ENCODE measurements at places on chromosomes 16 and 17. TPM values are rescaled to one million over a fixed set of nuclear protein-coding genes. Genes with fewer than 3 reads are reported as not detected.

- no peak for DNase-seq
These were observed 38.9 kb upstream of the CSNK2A2 start for GRCh38 chr16:58236831-58237230.

DNA sequence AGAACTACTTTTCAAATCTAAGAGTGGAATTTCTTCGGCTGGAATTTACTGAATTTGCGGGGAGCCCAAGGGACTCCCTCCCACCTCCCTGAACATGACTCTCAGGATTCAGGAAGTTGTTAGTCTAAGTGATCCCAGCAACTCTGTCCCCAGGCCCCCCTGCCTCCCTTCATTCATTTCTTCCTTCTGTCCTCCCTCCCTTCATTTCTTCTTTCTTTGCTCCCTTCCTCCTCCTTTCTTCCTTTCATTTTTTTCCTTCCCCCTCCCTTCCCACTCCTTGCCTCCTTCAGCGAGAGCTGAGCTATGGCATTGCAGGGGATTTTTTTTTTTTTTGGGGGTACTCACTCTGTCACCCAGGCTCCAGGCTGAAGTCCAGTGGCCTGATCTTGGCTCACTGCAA is 10.9 kb upstream of the JUP start:
- no peak for DNase-seq

DNA sequence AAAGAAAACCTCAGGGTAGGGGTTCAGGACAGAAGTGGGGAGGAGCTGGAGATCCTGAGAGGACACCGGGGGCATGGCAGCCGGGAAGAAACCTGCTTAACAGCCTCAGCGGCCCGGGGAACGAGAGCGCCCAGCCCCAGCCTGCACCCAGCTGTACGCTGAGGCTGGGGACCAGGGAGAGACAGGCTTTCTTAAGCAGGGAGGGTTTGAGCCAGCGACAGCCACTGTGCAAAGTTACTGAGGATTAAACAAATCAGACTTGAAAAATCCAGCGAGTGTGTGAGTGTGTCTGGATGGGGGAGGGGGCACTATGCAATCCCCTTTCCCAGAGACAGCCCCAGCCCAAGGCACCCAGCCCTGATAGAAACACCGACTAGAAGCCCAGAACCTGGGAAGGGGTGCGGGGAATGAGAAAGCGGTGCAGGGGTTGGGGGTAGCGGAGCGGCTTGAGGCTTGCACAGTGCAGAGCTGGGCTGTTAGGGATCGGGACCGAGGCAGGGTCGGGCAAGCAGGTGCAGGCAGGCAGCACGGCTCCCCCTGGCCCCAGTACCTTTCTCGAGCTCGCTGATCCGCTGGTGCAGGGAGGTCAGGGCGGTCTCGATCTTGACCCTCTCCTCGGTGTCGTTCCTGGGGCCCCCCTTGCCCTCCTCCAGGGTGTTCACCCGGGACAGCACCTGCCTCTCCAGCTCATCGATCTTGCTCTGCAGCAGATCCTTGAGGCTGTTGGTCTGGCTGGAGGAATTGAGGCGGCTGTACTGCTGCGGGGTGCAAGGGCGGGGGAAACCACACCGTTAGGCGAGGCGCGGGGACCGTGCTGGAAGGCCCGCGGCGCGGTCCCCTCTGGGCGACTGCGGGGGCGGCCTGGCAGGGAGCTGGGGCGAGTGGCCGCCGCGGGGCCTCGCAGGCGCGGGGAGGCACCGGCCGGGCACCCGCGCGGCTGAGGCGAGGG is 1.2 kb downstream of the NPTX1 start:
- no peak for DNase-seq

The CA5A gene
- polyA plus RNA-seq: 0.31 TPM

GRCh38 chr17:70989280-70989679 is 819.9 kb downstream of the KCNJ2 start:
- DNase-seq: no peak

- no peak for DNase-seq
These were observed 57.0 kb upstream of the INTS2 start for GRCh38 chr17:61984821-61985220.

DNA sequence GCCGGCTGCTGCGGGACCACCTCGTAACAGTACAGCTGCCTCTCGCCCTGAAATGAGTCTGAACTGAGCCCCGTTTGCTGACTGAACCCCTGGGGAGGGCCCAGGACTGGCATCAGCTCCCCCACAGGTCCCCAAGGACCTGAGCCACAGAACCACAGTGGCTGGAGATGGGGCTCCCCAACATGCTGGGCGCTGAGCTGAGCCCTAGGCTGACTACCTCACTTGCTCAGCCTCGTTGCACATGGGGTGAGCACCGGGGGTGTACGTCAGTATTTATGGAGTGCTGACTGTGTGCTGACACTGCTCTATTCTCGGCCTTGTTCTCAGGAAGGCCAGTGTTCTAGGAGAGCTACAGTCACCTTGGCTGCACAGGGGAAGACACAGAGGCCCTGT is 6.6 kb upstream of the VASN start:
- no peak for DNase-seq

- no peak for DNase-seq
These were observed 61.6 kb downstream of the TIMM22 start for GRCh38 chr17:1058423-1059130.

The MVP gene
- polyA plus RNA-seq: 14.0 TPM

DNA sequence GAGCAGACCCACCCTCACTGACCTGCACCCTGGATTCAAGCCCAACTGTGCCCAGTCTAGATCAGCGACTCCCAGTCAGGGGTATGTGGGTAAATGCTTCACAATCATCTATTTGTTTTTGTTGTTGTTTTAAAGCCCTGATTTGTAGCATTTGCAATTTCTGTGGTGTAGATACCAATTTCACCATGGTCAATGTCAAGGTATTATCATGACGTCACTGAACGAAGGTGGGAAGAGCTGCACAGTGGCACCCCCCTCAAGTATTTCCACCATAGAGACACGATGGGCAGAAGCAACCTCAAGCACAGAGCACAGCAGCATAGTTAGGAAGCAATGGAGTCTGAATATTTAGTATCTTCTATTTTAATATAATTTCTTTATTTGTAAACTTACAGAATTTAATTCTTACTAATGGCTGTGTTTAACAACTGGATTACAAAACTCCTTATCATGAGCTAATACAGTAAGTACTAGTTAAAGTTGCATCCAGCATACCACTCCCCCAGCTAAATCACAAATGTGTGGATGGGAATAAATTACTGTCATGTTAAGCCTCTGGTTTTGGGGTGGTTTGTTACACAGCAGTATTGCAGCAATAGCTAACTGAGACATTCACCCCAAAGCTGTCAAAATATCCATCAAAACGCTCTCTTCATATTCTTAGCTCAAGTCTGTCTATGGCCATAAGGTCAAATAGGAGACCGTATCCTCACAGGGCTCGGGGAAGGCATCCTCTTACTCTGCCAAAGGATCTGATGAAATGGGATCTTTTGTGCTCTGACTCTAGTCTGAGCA is 25.5 kb downstream of the ORC6 start:
- DNase-seq: no peak

GRCh38 chr17:39979016-39979670 is 1.5 kb upstream of the PSMD3 start:
- DNase-seq: no peak

GRCh38 chr17:74698069-74698468 is 14.7 kb downstream of the CD300LF start:
- DNase-seq: no peak

DNA sequence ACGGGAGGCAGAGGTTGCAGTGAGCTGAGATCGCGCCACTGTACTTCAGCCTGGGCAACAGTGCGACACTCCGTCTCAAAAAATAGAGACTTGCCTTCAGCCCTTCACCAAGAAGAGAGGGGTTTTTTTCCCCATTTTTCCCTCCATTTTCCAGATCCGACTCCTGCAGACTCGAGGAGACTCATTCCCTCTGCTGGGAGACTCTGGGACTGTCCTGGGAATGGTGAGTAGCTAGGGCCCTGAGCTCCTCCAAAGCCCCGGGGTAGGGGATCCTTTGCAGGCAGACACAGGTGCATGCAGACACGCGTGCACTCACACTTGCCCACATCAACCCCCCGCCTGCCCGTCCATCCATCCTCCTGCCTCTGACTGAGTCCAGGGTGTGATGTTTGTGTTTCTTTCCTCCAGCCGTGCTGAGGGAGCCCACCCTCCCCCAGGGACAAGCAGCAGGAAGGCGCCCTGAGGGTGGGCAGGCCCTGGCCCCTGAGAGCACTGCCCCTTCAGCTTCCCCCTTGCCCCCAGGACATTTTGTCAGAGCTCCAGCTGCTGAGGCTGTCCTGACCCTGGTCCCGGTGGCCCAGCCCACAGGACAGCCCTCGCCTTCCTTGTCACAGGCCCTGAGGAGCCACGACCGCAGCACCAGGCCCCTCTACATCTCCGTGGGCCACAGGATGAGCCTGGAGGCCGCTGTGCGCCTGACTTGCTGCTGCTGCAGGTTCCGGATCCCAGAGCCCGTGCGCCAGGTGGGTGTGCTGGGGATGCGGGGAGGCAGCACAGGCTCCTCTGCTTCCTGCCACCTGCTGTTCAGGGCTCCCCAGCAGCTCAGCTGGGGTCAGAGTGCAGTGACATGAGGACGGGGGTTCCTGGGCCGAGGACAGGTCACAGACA is 10.2 kb downstream of the ENDOV start:
- no peak for DNase-seq

- no peak for DNase-seq
These were observed 14.7 kb downstream of the RARA start for GRCh38 chr17:40323391-40324381.

DNA sequence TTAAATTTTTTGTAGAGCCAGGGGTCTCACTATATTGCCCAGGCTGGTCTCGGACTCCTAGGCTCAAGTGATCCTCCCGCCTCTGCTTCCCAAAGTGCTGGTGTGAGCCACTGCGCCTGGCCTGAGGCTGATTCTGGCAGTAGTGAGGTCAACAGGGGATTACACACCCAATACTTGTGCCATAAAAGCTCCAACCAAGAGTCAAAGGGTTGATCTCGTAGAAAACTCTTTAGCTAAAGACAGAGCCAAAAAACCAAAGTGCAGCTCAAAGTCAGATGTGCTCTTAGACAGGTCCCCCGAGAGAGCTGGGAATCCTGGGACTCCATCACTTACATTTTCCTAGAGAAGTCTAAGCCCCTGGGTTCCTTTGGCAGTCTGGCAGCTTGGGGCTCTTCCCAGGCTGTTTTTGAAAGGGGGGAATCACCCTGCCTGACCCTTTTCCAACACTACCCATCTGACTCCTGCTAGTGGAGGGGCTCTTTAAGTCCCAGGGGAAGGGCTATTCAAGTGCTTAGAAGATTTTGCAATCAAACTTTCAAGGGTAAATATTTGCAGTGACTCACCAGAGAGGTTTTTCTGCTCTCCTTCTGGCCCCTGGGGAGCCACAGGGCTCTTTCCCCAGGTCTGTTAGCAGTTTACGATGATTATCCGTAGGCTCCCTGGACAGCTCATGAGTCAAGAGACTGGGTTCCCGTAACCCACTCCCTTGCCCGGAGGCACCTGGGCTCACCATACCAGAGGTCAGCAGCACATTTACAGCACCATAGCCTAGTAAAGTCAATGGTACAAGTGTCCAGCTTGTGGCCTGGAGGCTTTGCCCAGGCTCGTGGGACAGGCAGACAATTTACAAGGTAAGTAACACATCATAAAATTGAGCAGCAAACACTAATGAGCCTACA is 408.7 kb downstream of the SLC39A11 start:
- DNase-seq: no peak

- no peak for DNase-seq
These were observed 459.1 kb downstream of the GRIN2A start for GRCh38 chr16:9723136-9723535.

GRCh38 chr17:31597646-31598398 is 206.3 kb downstream of the RAB11FIP4 start:
- DNase-seq: no peak

DNA sequence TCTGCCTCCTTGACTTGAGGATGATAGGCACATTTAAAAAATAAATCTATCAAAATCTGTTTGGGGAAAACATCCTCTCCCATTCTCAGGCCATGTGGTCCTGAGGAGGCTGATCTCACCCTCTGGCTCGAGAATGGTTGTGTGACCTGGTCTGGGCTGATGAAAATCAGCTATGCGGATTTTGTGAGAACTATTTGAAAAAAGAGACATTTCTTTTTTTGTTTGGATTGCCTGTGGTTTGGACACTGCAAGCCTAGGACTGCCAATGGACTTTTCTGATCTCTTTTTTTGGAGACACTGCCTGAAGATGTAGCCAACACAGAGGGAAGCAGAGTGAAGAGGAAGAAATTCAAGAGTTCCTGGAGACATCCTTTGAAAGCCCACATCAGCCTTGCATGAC is 145.9 kb downstream of the HS3ST3B1 start:
- DNase-seq: no peak

The PNMT gene
- polyA plus RNA-seq: 1.3 TPM

DNA sequence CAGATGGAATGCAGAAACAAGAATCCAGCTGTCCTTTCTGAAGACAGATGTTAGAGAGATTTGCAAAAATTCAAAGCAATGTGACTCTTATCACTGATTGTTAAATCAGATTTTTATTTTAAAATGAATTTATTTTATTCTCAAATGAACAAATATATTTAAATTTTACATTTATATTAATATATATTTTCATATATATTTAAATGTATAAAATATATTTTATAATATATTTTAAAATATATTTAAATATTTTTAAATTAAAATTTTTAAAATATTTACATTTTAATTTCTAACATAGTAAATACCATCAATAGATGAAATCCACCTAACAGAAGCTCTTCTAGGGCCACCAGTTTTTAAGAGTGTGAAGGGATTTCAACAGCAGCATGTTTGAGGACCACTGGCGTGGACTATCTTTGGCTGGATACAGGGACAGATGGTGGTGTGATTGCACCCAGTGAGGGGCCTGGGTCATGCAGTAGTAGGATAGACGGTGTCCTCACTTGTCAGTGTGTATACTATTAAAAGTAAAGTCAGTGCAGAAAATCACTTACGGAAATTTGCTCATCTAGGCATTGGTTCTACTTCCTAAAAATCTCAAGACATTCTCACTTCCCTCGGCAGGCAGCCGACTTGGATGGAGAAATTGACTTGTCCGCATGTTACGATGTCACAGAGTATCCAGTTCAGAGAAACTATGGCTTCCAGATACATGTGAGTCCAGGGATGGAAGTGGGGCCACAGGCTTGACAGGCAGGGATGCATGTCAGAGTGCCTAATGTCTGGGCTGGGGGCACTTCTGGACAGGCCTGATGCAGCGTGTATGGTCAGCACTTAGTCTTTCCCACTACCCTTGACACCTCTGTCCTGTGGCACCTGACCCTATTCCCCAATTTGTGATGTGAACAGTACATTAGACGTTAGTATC is 56.3 kb downstream of the PLD6 start:
- no peak for DNase-seq

The EME1 gene
- 11.0 TPM for polyA plus RNA-seq

- no peak for DNase-seq
These were observed 95.6 kb downstream of the GRIN2A start for GRCh38 chr16:10086620-10087019.

DNA sequence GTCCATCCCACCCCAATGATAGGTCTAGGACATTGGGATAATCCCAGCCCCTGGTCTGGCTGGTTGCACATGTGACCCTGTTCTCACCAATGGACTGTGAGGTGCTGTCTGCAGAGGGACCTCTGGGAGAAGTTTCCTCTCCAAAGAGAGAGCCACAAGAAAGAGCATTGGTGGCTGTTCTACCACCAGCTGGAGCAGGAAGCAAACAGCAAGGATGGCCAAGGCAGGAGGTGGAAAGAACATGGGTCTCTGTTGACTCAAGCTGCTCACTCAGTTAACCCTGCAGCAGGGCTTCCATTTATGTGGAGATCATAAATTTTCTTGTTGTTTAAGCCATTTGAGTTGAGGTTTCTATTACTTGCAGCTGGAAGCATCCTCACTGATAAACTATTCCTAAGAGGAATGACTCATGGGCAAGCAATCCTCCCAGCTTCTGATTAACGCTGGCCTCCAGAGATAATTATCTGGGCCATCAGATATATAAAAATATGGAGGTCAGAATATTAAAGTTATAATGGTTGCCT is 52.6 kb downstream of the CYB5B start:
- DNase-seq: no peak
